ENCODE measurements at places on chromosomes 6 and 20. TPM values are rescaled to one million over a fixed set of nuclear protein-coding genes. Genes with fewer than 3 reads are reported as not detected.

DNA sequence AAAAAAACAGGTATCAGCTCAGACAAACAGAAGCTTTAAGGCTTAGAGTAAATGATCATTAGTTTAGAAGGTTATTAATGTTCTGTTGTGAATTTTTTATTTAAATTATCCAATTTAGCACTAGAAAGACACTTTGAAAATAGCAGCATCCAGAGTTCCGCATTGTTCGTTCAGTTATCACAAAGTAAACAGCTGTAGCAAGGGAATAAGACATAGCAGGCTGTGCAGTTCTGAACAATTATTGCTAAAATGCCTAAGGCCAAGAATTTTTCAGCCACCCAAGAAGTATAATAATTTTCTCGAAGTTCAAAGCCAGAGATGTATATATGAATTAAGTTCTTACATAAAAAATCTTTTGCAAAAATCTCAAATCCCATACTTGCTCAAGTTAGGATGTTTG lies 8.0 kb upstream of the TNFAIP3 start:
- H3K36me3 ChIP-seq: no peaks in the 10 kb centered on the region
- H3K27ac ChIP-seq: no peak overlapping the region
- DNase-seq: no peak
- no peak overlapping the region for H3K4me3 ChIP-seq
- peaks cover 1% of the 10 kb centered on the region for H3K4me1 ChIP-seq

Gene MUCL3
- not detected for total RNA-seq

Gene SLC2A10
- 48.0 TPM for total RNA-seq

GRCh38 chr6:63943826-63944225 lies 308.2 kb downstream of the PHF3 start:
- no peaks in the 10 kb centered on the region for H3K4me1 ChIP-seq
- DNase-seq: no peak
- no peaks in the 10 kb centered on the region for H3K36me3 ChIP-seq
- H3K27me3 ChIP-seq: peaks cover 4% of the 10 kb centered on the region
- no peak overlapping the region for H3K4me3 ChIP-seq
- H3K27ac ChIP-seq: no peak overlapping the region

DNA sequence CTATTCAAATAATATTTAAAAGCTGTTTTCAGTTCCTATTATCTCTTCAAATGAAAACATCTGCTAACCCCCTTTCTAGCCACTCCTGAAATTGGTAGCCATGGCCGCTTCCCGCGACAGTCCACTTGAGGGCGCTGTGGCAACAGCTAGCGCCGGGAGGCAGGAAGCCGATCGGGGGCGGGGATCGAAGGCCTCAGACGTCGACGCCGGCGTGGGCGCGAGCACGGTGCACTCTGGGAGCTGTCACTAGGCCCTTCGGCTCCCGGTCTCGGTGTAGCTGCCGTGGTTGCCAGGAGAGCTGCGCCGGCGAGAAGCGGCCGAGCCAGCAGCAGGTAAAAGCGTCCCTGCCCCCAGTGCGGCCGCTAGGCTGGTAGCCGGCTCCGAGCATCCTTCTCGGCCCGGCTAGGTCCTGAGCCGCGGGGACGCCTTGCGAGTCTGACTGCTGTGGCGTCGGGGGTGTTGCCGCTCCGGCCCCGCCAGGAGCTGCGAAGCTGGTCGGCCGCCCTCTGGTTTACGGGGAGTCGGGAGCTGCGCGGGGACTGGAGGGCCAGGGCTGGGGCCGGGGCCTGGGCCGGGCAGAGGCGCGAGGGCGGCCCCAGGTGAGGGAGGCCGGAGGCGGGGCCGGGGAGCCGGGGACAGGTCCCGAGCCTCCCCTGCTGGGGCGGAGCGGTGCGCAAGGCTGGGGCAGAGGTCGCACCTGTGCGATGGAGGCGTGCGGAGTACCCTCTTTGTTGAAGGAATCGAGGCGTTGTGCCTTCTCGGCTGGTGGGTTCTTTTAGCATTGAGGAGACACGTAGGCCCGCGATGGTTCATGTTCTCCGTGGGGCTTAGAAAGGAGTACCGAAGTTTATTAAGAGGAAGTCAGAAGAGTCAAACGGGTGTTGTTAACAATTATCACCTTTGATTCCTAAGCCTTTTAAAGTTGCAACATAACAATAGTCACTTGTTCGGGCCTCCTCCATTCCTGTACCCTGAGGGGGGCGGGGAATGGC lies at the start of gene DOP1A:
Gene DOP1A (plus strand): TSS at position 224 of the 992 bp plus-strand sequence. CDS start 29,307 bp downstream, outside the sequence.
- peak within 1 kb of the TSS; percentile 23 for H3K27ac ChIP-seq
- no peaks in the 10 kb centered on the region for H3K36me3 ChIP-seq
- peaks cover 15% of the 10 kb centered on the region for H3K4me1 ChIP-seq
- H3K27me3 ChIP-seq: no peaks in the 10 kb centered on the region

Gene REM1
- total RNA-seq: not detected

DNA sequence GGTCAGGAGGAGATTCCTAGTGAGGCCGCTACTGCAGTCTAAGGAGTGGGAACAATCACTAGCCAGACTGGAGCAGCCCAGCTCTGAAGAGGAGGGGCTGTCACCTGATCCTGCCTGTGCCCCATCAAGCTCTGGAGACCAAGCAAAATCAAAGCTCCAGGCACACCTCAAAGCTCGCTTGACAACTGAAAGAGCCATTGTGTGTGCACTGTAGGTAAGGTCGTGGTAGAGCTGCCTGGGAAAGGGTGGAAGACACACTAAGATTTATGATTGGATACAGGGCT lies 58.2 kb downstream of the CSE1L start:
- H3K36me3 ChIP-seq: peaks cover 13% of the 10 kb centered on the region
- no peaks in the 10 kb centered on the region for H3K4me1 ChIP-seq
- no peak for DNase-seq
- H3K27me3 ChIP-seq: no peaks in the 10 kb centered on the region
- no peak overlapping the region for H3K4me3 ChIP-seq
- no peak overlapping the region for H3K27ac ChIP-seq

Gene HUS1B
- not detected for total RNA-seq

Gene ME1
- total RNA-seq: 4.0 TPM

Data from GM23248 (cell line).